ENCODE measurements at places on chromosomes 1 and 21.

DNA sequence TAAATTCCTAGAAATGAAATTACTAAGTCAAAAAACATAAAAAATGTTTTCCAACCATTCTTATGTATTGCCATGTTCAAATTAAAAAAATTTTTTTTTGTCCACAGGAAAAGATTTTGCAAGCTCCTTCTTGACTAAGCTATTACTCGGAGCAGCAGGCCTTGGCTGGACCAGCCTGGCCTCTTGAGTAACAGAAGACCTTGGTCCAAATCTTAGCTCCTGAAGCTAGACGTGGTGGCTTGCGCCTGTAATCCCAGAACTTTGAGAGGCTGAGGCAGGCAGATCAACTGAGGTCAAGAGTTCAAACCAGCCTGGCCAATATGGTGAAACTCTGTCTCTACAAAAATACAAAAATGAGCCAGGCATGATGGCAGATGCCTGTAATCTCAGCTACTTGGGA, 77.6 kb downstream of the CLSTN1 start:
- DNase-seq: no peak

DNA sequence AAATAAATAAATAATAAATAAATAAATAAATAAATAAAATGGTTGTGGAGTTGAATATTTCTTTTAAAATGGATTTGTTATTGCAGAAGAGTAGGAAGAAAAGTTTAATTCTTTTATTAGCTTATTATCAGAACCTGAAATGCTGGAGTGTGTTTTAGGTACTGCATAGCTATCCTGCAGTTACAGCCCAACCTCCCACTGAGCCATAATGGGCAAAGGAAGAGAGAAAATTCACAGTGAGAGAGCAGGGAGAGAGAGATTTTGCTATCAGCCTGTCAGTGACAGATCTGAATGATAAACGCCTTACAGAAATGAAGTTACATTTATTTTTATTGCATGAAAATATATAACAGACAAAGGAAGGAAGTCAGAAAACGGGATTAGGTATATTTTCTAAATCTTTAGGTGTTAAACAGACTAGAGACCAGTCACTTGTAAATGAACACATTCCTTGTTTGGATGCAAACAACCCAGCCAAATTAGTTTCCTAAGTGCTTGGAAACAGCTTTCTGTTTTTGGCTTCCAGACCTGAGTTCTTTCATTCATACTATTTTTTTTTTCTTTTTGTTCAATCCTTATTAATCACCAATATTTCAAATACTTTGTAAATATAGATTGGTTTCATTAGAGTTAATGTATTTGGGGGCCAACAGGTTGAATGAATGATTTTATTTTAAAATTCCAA, 425.3 kb downstream of the USP25 start:
- no peak for DNase-seq

DNA sequence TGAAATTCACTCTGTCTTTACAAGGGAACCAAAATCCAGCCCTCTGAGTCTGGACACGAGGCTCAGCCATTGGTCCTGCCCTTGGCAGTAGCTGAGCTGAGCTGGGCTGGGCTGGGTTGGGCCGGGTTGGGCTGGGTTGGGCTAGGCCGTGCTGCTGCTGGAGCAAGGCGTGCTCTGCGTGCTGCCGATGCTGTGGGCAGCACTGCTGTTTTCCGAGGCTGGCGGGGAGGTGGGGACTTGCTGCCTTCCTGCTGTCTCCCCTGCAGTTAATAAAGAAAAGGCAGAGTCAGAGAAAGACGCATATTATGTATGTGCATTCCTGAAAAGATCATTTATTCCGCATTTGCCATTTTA, 182.9 kb downstream of the CDC7 start:
- no peak for DNase-seq

- DNase-seq: no peak
These were observed 130.8 kb downstream of the NOS1AP start for GRCh38 chr1:162200096-162200847.

DNA sequence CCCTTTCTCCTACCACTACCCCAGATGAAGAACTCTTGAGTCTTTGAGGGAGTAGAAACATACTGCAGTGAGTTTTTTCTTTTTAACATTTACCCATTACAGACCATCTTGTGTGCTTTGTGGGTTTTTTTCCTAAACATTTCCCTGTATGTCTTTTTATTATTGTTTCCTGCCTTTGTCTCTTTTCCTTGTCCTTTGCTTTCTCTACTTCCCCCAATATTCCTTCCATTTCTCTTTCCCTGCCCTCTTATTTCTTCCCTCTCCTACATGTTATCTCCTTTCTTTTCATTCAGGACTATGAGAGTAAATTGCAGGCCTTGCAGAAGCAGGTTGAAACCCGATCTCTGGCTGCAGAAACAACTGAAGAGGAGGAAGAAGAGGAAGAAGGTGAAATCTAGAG, 79.1 kb upstream of the PGD start:
- no peak for DNase-seq

GRCh38 chr1:148166558-148167492, 14.7 kb upstream of the NBPF11 start:
- no peak for DNase-seq

GRCh38 chr1:90881034-90881433, 140.8 kb downstream of the ZNF644 start:
- DNase-seq: no peak

DNA sequence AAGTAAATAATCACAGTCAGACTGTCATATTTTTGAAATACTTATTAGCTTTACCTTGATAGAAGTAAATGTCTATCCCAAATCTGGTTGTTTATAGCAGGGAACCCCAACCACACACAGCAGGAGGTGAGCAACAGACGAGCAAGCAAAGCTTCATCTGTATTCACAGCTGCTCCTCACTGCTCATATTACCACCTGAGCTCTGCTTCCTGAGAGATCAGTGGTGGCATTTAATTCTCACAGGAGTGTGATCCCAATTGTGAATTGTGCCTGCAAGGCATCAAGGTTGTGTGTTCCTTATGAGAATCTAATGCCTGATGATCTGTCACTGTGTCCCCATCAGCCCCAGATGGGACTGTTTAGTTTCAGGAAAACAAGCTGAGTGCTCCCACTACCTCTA, 104.3 kb downstream of the GPATCH2 start:
- no peak for DNase-seq

DNA sequence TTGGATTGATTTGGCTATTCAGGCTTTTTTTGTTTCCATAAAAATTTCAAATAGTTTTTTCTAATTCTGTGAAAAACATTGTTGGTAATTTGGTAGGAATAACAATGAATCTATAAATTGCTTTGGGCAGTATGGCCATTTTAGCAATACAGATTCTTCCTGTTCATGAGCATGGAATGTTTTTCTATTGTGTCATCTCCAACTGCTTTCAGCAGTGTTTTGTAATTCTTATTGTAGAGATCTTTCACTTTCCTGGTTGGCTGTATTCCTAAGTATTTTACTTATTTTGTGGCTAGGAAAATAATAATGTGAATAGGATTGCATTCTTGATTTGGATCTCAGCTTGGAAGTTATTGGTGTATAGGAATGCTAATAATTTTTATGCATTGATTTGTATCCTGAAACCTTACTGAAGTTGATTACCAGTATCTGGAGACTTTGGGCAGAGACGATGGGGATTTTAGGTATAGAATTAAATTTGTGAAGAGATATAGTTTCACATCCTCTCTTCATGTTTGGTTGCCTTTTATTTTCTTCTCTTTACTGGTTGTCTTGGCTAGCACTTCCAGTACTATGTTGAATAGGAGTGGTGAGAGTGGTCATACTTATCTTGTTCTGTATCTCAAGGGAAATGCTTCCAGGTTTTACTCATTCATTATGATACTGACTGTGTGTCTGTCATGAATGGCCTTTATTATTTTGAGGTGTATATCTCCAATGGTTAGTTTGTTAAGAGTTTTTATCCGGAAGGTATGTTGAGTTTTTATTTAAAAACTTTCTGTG, 57.3 kb downstream of the DRAM2 start:
- DNase-seq: no peak

GRCh38 chr1:102098536-102098935, 101.8 kb upstream of the OLFM3 start:
- no peak for DNase-seq

DNA sequence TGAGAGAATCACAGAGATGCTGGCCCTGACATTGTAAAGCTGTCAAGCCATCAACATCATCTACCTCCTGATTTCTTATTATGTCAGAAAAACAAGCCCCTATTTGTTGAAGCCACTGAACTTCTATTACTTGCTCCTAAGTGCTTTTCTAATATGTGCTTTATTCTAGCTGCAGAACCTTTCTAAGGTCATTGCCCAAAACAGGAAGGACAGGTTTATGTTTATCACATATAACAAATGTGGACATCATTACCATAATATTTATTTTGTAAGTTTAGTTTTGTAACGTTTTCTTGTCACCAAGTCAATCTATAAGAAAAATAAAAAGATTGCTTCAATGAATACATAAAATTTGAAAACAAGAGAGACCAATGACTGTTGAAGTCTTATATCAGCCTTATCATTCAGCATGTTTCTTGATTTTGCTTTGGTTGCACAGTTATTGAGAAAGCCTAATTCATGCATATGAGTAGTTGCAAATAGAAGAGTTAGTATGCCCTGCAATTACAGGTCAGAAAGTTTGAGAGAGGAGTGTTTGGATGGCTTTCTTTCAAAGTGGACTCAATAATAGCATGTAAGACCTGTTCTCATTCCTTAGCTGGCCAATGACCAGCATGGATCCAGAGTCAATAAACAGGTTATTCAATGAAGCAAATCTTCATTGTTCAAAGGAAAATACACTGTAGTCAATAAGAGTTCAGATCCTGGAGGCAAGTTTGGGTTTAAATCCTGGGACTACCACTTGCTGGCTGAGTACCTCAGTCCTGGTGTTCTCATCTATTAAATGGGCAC, 84.1 kb downstream of the MAB21L3 start:
- no peak for DNase-seq

GRCh38 chr1:169844941-169845608, 48.6 kb downstream of the SCYL3 start:
- DNase-seq: no peak

GRCh38 chr21:45583831-45584509, 41.7 kb upstream of the SLC19A1 start:
- no peak for DNase-seq

Data from stimulated activated CD4-positive, alpha-beta T cell treated with anti-CD3 and anti-CD28 coated beads, Interleukin-15, amount 100 ng/mL, for 1 hour (primary cell).